ENCODE measurements at places on chromosomes 5 and 9.
A peak's percentile ranks its signal among the peaks of the same experiment; 100 is the strongest.

DNA sequence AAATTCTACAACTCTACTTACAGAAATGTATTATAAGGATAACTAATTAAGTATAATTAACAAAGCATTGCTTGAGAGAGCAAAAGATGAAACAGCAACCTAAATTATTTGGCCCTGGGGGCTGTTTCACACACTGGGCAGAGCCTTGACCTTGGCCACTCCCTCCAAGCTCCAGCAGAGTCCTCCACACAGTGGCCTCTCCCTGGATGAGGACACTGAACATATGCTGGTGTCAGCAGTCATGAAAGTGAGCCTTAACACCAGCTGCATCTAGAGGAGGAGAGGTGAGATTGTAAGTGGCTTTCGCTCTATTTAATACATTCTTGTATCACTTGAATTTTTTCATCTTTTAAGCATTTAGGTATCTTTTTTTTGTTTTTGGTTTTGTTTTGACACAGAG, 23.3 kb upstream of the ZDHHC12 start:
- DNase-seq = no peak

- no peak for DNase-seq
Observed at GRCh38 chr9:87464110-87464991, 33.3 kb upstream of the DAPK1 start.

GRCh38 chr5:3180636-3181035, 415.0 kb upstream of the IRX1 start:
- no peak for DNase-seq

- DNase-seq = peak; percentile 70
Observed at GRCh38 chr9:90881648-90882047, 80.0 kb downstream of the SYK start.

GRCh38 chr5:179767496-179768100, 26.2 kb upstream of the LTC4S start:
- no peak for DNase-seq

All from naive B cell (primary cell).